Neural progenitor cell (in vitro differentiated cells): ENCODE measurements at places on chromosomes 1 and 21. TPM values are rescaled to one million over a fixed set of nuclear protein-coding genes. Genes with fewer than 3 reads are reported as not detected.

The GSTM1 gene
- 13.8 and 20.8 TPM in 2 replicates for total RNA-seq

GRCh38 chr1:37845786-37846185 is 13.6 kb downstream of the MTF1 start:
- no peak for DNase-seq

DNA sequence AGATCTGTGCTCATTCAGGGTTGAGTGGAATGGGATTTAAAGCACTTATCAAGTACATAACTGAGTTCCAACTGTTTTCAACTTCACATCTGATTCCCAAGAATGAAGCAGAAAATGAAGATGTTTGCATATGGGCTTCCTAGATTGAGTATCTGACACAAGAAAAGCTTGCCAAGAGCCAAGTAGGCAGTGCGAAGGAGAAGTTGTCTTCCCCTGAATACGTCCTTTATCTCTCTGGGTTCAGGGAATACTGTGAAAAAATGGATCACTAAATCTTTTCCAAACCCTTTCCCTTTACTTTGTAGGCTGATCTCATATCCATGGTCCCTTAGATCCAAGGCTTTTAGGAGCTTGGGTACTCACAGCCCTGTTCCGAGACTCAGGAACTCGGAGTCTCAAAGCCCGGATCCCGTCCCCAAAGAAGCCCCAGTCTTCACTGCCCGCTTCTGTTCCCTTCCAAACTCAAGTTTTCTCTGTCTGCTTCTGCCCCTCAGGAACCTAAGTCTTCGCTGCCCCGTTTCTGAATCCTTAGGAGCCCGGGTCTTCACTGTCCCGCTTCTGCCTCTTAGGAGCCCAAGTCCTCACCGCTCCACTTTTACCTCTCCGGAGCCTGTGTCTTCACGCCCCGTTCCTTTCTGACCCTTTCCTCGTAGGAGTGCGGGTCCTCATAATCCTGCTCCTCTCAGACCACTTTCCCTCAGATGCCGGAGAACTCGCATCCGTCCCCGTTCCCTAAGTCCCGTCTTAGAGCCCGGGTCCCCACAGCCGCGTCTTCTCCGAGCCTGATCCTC is 616 bp downstream of the TAF12 start:
- DNase-seq = no peak

The SLC44A3 gene
- total RNA-seq = 0.25 and 1.7 TPM in 2 replicates

- no peak for DNase-seq
Observed at GRCh38 chr1:107365527-107366240, 224.8 kb downstream of the NTNG1 start.

DNA sequence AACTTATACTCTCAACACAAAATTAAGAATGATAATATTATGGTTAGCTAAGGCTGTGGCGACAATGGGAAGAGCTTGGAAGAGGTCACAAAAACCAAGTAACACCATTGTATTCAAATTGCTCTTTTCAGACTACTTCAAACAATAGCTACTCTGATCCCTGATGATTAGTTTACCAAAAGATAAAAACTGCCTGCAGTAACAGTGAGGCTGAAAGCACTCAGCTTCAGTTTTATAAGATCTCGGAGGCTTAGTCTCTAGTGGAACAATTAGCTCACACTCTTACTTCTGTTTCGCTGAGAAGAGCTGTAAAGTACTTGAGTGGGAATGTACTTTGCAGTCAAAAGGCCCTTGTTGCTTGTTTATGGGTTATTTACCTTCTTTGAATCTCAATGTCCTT is 278.5 kb downstream of the LRRC7 start:
- DNase-seq = peak; percentile 39

The PRAMEF33 gene
- total RNA-seq = not detected in 2 replicates

The CLCA4 gene
- not detected in 2 replicates for total RNA-seq

GRCh38 chr1:50705041-50705440 is 255.0 kb downstream of the FAF1 start:
- DNase-seq = no peak

DNA sequence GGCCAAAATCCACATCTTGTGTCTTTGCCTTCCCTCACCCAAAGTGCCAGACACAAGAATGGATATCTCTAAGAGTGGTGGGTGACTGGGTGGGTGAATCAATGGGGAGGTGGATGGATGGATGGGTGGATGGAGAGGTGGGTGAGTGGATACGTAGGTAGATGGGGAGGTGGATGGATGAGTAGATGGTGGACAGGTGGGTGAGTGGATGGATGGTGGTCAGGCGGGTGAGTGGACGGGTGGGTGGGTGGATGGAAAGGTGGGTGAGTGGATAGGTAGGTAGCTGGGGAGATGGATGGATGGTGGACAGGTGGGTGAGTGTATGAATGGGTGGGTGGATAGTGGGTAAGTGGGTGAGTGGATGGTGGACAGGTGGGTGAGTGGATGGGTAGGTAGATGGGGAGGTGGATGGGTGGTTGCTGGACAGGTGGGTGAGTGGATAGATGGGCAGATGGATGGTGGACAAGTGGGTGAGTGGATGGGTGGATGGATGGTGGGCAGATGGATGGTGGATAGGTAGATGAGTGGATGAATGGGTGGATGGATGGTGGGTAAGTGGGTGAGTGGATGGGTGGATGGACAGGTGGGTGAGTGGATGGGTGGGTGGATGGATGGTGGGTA is 34.2 kb downstream of the SLC19A1 start:
- DNase-seq = no peak

The MATN1 gene
- total RNA-seq = 0.09 TPM in 1 of 2 replicates, not detected in the other

DNA sequence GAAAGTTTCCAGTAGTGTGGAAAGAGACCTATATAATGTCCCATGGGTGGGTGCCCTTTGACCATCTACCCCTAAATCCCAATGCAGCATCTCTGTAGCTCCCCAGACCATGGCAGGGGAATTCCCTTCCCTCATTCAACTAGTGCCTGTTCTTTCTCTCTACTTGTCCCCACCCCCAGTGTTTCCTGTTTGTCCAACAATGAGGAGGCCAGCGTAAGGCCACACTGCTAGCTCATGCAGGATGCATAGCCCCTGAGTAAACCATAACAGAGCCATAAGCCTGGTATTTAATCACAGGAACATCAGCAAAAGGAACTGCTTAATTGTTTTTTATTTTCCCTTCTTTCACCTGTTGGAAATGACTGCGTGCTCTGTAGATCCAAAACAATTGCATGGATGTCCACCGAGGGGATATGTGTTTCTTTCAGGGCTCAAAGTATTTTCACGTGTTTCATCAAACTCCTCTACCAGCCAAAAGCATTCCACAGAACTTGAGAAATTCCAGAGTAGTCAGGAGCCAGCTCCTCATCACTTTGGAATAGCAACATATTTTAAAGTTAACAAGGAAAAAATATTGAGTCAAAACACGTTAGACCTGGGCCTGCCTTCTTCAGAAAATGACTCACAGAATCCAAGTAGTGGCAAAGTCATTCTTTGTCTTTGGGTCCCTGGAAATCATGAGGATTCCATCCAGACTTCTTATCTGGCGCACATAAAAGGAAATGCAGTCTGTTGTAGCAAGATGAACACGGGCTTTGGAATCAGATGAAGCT is 162.5 kb upstream of the SGIP1 start:
- no peak for DNase-seq

The CD52 gene
- total RNA-seq = 2.5 and 7.3 TPM in 2 replicates

DNA sequence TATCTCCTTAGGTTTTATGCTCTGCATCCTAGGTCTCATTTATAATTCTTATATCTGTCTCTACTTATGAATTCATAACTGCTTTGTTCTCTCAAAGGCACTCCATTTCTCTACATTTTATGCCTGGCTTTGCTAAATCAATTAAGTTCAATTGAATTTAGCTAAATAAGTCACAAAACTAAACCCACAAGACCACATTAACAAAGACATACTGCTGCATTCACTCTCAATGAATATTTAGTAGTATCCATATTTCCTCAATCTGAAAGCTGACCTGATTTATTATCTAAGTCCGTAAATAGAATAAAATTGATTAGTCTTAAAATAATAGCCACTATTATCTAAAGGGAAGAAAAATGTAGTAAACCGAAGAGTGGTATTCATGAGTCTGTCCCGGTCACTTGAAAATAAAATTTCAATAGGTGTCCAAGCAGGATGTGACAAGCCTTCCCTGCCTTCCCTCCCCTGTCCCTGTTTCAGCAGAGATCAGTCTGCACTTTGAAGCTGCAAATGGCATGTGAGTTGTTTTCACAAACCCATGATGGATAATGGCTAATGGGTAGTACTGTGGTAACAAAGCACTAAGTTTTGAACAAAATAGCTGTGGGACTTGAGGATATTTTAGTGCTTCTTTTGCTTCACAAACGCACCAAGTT is 295.0 kb upstream of the NCAM2 start:
- DNase-seq = no peak

DNA sequence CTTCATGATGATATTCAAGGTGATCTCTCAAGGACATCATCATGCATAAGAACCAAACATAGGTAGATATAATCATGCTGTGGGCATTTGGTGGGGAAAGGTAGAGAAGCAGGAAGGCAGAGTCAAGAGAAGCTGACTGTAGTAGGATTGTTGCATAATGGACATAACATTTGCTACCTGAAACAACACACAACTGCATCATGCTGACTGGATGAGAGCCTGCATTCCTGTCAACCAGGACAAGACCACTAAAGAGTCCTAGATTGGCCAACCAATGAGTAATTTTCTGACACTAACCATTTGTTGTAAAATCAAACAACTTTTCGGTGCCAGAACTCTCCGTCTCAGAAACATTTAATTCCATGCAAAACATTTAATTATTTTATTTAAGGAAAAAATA is 377.2 kb downstream of the PLPP3 start:
- DNase-seq = no peak

DNA sequence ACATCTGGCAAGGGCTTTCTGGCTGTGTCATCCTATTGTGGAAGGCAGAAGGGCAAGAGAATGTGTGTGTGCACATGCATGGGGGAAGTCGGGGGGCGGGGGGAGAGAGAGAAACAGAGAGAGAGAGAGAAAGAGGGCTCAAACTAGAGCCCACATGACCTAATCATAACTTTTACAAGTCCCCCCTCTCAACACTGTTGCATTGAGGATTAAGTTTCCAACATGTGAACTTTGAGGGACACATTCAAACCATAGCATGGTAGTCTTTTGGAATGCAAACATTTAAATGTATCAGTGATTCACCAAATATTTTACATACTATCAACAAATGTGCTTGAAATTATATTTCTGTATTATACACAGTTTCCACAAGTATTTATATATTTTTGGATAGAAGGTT is 655.4 kb upstream of the B3GALT2 start:
- no peak for DNase-seq

GRCh38 chr1:174815036-174815435 is 184.7 kb upstream of the CACYBP start:
- DNase-seq = no peak

GRCh38 chr1:228923973-228924686 is 188.9 kb downstream of the RHOU start:
- no peak for DNase-seq

The LY9 gene
- not detected in 2 replicates for total RNA-seq

DNA sequence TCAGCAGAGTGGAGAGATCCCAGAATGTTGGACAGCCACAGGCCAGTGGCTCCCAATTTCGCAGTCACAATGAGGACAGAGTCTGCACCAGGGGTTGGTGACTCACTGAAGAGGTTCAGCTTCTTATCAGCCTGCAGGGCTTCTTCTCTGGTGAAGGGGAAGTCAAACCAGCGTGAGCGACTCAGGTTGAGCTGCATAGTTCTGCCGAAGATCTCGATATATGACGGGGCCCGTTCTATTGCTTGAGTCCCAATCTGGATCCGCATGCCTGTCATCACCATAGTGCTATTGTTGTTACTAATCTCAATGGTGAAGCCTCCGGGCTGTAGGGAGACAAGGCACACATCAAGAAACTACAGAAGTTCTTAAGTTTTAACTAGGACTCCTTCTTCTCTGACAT is 58.5 kb downstream of the UBR4 start:
- no peak for DNase-seq

DNA sequence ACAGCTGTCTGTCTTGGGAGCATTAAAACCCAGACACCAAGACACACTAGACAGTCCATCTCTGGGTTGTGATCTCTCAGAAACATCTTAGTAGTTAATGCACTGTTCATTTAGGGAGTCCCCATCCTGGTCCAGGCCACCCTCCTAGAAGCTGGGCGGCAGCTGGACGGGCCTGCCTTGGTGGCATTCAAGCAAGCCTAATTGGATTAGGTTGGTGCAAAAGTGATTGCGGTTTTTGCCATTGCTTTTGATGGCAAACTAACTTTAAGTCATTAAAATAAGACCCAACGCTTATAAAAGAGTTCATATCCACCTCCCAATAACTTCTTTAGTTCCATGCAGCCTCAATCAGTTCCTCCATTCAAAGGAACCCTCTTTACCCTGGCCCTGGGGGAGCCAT is 21.7 kb downstream of the ATP5PO start:
- DNase-seq = peak; percentile 56

The TMEM201 gene
- total RNA-seq = 1.9 and 7.3 TPM in 2 replicates

GRCh38 chr1:48246727-48247126 is 24.2 kb downstream of the SLC5A9 start:
- DNase-seq = no peak

The RPE65 gene
- total RNA-seq = not detected in 2 replicates

GRCh38 chr21:15023776-15024175 is 41.0 kb downstream of the NRIP1 start:
- no peak for DNase-seq

GRCh38 chr1:8560611-8561544 is 243.0 kb downstream of the SLC45A1 start:
- DNase-seq = peak; percentile 67

DNA sequence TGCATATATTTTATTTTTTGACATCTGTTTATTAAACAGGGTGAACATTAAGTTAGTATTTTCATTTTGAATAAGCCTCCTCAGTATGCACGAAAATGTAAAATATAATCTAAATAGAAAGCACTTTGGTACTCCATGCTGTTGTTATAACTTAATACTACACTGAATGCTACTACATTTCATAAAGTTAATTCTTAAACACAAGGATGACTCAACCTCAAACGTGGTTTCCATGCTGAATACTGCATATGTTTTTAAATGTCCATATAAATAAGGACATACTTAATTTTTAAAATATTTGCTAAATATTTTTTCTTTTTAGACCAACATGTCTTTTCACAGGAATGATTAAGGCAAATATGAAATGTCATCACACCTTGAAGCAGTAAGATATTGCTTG is 83.9 kb downstream of the USP24 start:
- no peak for DNase-seq

DNA sequence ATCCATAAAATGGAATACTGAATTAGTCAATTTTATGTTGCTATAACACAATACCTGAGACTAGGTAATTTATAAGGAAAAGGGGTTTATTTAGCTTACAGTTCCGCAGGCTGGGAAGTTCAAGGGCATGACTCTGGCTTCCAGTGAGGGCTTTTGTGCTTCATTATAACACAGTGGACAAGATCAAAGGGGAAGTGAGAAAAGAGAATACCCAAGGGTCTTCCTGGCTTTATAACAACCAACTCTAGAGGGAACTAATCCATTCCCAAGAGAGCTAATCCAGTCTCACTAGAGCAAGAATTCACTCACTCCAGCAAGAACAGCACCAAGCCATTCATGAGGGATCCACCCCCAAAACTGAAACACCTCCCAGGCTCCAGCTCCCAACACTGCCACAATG is 3.1 kb downstream of the KIFAP3 start:
- DNase-seq = no peak
